ENCODE measurements at places on chromosomes 2 and 18.

- DNase-seq = no peak
These were observed 105.8 kb upstream of the MCFD2 start for GRCh38 chr2:47021301-47022009.

DNA sequence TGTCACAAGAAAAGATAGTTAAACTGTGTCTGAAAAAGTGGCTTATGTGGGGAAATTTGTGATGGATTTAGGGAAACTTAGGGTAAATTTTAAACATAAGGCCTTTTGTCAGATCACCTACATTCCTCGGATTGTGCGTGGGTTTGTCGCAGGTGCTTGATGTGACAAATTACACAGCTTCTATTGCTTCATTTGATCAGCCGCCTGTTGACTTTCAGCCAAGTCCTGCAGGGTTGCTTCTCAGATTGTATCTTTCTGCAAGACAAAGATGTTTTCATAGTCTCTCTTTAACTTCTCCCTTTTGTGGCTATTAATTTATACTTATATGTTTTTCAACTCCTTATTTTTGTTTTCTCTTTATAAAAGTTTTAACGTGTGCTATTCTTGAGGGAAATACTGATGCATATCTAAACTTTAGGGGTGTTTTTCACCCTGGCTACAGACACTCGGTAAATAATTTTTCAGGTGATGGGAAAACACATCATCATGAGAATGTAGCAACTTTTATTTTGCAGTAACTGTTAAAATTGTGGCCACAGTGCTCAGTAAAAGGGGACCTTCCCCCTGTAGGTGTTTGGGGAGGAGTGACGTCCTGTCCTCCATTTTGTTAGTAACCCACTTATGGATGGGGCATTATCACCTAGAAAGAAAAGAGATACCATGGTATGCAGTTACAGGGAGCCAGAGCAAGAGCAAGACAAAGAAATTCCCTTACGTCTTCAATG is 31.4 kb downstream of the GALM start:
- DNase-seq = no peak

DNA sequence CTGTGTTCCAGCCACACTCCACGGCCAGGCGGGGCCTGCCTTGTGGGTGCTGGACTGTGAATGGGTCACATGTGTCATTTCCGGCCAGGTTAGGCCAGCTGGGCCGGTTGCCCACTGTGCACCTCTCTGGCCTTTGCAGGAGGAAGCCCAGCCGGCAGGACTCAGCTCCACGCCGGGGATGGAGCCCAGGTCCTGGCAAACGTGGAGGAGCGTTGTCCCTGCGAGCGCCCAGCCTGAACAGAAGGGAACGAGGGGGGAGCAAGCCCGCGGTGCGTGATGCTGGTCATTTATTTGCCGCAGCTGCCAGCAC is 152.9 kb downstream of the PXDN start:
- DNase-seq = no peak

GRCh38 chr18:60311676-60312360 is 60.8 kb downstream of the MC4R start:
- DNase-seq = no peak

DNA sequence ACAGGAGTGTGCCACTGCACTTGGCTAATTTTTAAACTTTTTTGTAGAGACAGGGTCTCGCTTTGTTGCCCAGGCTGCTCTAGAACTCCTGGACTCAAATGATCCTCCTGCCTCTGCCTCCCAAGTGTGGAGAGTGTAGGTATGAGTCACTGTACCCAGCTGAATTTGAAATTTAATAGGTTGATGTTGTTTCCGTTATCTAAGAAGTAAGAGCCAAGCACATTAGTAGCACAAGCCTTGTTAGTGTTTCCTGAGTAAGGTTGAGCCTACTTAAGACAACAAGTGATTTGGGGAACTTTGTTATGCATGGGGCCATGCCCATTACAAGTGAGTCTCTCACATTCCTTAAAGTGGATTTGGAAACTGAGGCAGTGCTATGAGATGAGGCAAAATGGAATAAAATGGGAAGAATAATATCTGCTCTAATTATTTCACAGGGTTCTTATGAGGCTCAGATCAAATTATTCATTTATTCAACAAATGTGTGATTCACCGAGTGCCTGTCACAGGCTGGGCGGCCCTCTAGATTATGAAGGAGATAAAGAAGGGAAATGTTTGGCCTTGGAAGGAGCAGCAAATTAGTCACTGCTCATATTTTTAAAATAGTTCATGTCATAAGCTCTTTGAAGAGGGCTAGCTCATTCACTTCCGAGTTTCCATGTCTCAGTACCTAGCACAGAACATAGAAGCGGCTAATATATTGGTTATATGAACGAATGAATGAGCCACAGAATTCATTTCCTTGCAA is 217.2 kb downstream of the LDLRAD4 start:
- peak; percentile 49 for DNase-seq

DNA sequence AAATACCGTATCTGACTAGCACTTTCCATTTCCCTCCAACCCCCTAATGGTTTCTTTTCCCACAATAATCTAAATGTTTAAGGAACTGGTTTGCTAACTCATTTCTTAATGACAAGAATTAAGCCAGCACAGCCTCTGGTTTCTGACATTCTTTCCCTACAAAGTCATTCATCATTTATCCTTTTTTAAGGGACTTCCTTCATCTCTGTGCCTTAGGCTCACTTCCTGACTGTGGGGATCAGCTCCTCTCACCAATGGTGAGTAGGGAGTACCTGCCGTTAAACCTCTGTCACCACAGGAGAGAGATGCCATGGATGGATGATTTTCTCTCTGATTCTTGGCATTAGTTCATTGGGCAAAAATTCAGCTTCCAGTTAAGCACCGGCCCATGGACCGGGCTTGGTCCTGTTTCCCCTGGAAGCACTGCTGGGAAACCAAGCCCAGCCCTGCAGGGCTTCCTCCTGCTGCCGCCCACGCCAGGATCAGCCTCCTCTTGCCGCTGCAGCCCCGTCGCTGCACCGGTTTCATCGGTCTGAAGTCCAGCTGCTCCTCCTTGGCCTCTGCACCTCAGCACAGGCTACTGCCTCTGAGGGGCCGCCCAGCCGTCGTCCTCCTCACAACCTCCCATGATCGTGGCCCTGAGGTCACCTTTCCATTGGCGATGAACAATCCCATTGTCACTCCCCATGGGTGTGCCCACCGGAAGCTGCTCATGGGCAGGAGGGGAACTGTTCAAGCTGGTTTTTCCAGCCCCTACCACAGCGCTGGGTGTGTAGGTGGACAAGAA is 64.0 kb upstream of the ZNF516 start:
- DNase-seq = no peak

- peak; percentile 74 for DNase-seq
These were observed 158.8 kb upstream of the SLC39A10 start for GRCh38 chr2:195498176-195498575.

- DNase-seq = peak; percentile 14
These were observed 563.9 kb downstream of the DCC start for GRCh38 chr18:52903857-52904256.

- no peak for DNase-seq
These were observed 5.9 kb downstream of the RIOK3 start for GRCh38 chr18:23458830-23459529.

DNA sequence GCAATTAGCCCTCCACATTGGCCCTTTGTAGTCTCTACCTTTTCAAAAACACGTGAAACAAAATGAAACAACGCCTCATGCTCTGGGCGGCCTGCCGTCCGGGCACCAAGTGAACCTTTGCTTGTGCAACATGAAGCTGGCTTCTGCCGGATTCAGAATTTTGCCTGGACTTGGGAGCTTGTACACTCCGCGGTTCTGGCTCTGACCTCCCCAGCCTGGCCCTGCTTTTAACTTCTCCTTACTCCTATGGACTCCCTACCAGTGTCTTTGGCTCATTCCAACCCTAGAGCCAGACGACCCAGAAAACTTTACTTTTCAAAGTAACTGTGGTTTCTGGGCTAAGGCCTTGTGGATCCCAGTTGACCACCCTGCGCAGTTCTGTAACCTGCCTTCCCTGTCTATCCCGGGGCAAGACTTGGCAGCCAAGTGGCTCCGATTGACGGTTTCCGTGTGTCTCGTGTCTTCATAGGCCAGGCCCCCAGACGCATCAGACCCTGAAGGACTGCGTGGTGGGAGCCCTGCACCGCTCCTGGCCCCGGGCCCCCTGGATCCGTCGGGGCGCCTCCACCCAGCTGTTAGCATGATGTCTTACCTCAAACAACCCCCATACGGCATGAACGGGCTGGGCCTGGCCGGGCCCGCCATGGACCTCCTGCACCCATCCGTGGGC is 1.9 kb downstream of the OTX1 start:
- DNase-seq = peak; percentile 37

DNA sequence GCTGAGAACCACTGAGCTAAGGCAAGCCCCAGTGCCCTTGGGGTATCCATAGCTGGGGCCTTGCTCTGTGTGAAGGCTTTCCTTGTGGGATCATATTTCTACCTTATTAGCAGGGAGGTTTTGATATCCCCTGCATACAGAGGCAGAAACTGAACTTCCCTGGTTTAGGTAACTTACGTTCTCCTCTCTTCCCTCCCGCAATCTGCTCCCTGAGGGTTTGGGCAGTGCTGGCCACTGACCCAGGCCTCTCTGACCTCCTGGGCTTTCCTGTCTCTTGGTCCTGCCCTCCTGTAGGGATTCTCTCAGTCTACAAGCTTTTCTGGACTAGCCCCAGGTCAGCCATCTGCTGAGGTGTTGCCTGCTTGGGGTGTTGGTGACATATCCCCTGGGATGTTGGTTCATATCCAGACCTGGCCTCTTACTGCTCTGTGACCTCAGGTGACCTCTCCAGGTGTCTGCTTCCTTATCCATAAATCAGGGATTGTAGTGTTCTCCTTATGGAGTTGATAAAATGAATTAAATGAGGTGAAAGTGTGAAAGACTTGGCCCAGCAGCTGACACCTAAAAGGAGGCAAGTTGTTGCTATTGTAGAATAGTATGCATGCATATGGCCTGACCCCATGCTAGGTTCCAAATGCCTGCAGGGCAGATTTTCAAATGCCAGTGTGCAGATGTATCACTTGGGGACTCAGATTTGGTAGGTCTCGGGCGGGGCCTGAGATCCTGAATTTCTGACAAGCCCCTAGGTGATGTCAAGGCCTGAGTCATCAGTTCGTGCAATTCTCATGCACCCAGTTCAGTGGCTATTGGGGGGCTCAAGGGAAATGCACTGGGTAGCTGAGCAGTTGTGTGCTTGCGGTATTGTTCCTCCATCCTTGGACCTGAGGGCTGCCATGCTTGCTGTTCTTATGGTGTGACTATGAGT is 106.6 kb downstream of the FHOD3 start:
- DNase-seq = no peak

DNA sequence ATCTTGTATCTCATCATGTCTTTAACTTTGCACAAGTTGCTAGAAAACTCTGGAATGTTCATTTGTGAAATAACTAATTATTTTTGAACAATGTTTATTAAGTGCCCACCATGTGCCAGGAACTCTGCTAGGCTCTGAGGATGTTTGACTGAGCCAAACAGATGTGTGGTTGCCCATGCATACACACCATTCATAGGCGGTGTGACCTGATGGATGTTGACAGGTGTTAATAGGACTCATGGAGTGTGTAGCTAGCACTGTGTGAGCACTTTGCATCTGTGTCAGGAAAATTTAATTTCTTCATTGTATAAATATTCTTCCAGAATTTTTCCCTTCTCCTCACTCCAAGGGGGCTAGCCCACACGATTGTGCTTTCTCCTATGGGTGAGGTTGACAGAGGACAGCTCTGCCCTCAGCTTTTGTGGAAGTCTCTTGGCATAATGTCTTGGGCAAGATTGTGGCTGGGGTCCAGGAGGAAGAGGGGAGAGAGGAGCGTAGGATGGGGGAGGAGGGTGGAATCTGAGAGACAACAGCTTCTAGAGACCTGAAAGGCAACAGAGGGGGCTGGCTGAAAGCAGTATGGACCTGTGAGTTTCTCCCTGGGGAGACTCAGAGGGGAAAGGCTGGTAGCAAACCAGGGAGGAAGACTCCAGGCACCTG is 214.6 kb upstream of the CXCR4 start:
- DNase-seq = no peak

DNA sequence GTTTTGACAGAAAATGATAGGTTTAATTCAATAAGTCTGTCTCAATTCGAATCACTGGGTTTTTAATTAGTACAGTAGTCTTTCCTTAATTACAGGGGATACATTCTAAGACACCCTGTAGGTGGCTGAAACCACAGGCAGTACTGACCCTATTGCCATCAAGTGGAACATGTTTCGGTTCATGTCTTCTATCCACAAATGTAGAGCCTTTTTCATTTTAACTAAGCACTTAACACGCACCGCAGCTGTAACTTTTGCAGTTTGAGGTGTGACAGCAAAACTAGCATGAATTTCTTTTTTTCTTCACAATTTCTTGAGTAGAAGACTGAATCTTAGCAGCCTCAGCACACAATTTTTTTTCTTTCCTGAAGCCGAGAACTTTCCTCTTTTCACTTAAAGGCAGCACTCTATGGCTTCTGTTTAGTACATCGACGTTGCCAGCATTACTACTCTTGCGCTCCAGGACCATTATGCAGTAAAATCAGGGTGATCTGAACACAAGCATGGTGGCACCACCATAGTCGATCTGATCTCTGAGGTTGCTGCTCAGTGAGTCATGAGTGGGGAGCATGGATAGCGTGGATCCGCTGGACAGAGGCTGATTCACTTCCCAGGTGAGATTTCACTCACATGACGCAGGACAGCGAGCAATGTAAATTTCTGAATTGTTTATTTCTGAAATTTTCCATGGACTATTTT is 805.1 kb downstream of the RNF144A start:
- no peak for DNase-seq

GRCh38 chr2:63580651-63581297 is 7.5 kb downstream of the WDPCP start:
- DNase-seq = no peak

DNA sequence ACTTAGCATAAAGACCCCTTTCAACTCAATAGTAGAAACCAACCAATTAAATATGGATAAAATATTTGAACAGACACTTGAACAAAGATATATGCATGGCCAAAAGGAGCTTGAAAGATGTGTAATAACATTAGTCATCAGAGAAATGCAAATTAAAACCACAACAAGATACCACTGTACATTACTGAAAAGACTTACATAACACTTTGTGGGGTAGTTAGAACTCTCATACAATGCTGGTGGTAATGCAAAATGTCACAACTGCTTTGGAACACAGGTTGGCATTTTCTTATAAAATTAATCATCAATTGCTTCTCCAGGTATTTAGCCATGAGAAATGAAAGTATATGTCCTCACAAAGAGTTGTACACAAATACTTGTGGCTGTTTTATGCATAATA is 60.7 kb downstream of the TTC27 start:
- DNase-seq = no peak

DNA sequence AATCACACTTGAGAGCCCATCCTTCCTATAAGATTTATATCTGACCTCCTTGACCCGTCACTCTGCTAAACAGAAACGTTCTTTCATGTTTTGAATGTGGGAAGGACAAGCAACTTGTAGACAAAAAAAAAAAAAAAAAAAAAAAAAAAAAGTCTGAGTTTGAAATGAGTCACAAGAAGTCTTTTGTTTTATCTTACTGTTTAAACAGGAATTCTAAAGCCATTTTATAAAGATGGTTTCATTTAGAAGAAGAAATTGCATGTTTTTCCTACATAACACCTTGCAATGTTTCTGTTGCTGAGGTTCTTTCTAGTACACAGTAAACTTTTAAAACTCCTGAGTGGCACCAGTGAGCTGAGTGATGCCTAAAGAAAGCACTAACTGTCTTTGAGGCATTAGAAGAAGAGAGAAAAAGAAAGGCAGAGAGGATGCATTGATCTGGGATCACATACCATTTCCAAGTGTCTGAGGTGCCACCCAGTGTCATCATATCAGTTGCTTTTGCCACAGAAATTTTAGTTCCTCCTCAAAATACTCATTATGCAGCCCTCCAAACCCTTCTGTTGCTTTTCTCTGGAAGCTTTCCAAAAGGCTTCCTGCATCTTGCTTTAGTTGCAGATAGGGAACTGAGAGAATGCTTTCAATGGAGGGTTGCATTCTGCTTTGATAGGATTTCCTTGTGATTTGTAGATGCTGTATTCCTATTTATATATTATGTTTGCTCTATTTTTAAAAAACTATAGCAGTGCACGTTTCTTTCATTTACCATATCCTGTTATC is 69.1 kb downstream of the ACVR2A start:
- no peak for DNase-seq
